ENCODE measurements at places on chromosomes 1 and 21. TPM values are rescaled to one million over a fixed set of nuclear protein-coding genes. Genes with fewer than 3 reads are reported as not detected.
A peak's percentile ranks its signal among the peaks of the same experiment; 100 is the strongest.

The SMPDL3B gene
- total RNA-seq: 0.58 TPM

The TTC39A gene
- total RNA-seq: 0.52 TPM

DNA sequence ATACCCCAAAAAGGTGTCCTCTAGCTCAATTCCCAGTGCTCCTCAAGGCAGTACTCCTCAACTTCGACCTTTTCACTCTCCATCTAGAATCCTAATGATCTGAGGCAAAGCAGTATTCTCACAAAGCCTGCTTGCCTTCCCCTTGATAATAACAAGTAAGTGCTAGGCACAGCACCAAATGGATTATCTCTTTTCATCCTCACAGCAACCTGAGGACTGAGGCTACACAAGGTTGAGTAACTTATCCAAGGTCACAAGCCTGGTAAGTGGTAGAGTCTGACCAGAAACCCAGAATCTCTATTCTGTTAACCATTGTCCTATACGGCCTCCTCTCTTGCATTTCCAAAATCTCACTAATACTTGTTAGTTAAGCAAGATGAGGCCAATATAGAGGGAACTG lies 5.1 kb downstream of the SYDE2 start:
- no peak for DNase-seq

GRCh38 chr1:28249013-28249865 lies 10.1 kb upstream of the SESN2 start:
- DNase-seq: no peak

DNA sequence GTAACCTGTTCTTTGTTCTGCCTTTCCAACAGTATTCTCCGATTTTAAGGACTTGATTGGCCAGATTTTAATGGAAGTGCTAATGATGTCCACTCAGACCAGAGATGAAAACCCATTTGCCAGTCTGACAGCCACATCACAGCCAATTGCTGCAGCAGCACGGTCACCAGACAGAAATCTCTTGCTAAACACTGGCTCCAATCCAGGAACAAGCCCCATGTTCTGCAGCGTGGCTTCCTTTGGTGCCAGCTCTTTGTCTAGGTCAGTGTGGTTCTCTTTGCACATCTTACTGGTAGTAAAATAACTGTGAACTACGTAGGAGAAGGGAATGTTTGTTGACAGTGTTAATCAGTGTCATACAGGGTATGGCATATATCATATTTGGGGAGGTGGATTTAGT lies 72.7 kb downstream of the UBE4B start:
- DNase-seq: no peak

DNA sequence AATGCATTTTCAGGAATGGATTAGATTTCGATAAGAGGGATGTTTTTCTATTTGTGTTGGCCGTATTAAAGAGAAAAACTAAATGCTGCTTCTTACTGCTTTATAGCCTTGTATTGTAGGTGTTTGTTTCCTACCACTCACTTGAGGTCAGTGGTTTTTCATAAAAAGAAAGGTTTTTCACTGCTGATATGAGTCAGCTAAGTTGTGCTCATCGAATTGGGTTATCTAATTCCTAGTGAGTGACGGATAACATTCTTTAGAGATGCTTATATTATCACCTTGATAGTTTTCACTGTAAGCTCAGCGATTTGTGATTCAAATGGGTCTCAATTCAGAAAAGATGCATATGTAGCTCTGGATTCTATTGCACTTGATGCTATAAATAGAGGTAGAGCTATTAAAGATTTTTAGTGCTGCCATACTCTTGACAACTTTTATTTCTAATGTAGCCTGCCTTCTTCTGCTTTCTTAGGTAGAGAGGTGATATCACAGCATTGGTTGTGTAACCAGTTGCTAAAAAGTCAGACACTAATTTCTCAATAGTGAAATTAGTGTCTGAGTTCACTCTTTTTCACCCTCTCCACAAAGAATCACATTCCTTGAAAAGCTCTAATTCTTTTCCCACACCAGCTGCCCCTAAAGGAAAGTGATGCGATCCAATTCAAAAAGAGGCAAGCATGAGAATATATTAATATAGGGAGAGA lies 180.0 kb downstream of the RASAL2 start:
- DNase-seq: no peak

DNA sequence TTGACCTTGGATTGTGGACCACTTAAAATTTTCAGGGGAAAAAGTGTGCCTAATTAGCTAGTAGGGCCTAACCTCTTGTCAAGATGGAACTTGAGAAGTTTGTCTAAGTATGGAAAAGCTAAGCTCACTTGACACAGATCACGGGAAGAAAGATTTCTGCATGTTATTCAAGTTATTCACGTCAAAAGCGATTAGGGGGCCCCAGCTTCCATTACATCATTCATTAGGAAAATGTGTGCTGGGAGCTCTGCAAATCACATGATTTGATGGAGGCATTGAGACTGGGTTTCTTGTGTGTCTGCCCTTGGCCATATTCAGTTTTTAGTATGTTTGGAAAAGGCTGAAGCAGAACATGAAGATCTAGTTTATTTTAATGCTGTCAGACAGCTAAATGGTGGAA lies 15.5 kb upstream of the POGZ start:
- DNase-seq: peak; percentile 45

Data from esophagus muscularis mucosa (tissue), 4 donors.